ENCODE measurements at places on chromosomes 16 and 17.

- DNase-seq: no peak
Measured at GRCh38 chr17:7393613-7394451, 493 bp downstream of the PLSCR3 start.

GRCh38 chr17:75776386-75777295, 8.0 kb upstream of the UNK start:
- DNase-seq: no peak

DNA sequence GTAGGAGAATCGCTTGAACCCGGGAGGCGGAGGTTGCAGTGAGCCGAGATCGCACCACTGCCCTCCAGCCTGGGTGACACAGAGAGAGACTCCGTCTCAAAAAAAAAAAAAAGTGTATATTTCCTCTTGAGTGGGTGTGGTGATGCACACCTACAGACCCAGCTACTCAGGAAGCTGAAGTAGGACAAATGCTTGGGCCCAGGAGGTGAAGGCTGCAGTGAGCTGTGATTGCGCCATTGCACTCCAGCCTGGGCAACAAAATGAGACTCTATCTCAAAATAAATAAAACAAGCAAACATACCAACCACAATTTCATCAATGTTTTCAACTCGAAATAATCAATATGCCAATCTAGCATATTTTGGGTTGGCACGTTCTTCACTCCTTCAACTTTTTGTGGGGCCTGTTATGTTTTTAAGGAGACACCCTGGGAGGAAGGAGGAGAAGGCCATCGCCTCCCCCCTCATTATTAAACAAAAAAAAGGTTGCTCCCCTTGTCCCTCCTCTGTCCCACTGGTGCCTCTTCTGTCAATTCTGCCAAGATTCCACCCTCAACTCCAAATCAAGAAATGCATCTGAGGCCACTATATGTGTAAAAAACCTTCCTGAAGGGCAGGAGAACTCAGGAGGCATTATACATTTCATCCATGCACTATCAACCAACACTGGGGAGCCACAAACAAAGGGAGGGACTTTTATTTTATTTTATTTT, 52.4 kb upstream of the ATF7IP2 start:
- no peak for DNase-seq

GRCh38 chr16:3546986-3547682, 30.1 kb downstream of the NLRC3 start:
- DNase-seq: no peak

DNA sequence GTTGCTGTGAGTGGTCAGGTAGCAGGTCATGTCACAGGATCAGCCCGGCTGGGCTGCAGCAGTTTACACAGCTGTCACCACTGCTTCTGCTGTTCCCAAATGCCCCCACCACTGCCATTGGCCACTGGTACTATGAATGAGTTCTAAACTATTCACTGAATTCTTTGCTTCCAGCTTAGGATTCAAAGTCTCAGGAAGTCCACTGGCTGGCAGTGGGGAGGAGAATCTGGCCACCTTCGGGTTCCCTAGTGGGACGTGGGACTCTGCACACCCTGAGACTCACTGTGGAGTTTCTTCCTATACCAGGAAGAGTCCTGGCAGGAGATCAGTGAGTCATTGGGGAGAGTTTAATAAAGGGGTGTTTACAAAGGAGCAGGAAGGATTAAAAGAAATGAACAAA, 6.9 kb downstream of the MT1X start:
- no peak for DNase-seq

DNA sequence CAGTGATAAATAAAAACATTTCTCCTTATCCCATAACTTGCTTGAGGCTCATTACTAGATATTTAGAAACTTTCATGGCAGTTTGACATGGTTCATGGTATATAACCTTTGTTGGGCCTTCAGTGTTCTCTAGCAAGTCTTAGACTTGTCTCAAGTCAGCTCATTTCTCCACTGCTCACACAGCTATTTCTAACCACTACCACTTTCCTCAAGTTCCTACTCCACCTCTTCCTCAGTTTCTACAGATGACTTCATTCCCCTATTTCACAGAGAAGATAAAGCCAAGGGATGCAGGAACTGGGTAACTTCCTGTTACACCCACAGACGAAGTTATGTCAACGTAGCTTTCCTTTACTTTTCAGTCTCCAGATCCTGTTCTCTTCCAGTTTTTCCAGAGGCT, 23.2 kb downstream of the NLK start:
- no peak for DNase-seq

- DNase-seq: no peak
Measured at GRCh38 chr16:66481081-66481942, 54.2 kb downstream of the BEAN1 start.

GRCh38 chr17:10050597-10051101, 145.6 kb upstream of the RCVRN start:
- DNase-seq: no peak

DNA sequence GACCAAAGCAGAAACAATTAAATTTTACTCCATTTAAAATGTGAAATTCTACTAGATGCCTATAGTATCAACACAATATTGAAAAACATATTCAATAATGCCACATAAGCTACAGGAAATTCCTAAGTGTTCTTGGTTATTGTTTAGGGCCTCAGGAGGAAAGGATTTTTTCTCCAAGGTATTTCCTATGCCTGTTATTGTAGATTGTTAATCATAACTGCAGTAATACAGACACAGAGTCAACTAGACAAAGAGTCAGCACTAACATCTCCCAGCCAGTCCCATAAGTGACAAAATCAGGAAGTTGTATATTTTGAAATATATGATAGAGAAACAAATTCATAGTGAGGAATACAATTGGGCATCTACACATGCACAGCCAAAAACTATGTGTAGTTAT, 782.7 kb upstream of the KIF2B start:
- no peak for DNase-seq

- no peak for DNase-seq
Measured at GRCh38 chr17:4625181-4625617, 16.3 kb downstream of the ALOX15 start.

DNA sequence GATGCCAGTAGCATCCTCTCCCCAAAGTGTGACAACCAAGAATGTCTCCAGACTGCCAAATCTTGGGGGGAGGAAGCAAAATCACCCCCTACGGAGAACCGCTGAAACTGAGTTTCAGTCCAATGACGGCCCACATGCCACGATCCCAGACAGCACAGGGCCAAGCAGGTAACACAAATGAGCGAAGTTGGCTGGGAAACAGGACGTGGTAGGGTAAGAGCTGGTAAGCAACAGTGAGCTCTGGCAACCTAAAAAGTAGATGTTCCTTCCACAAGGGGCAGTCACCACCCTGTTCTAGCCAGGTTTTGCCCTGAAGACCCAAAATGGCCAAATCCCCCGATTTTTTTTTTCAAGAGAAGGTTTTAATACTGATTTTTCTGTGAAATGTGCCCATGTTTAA, 25.4 kb downstream of the ZFHX3 start:
- no peak for DNase-seq

- DNase-seq: no peak
Measured at GRCh38 chr16:48499923-48500381, 110.0 kb downstream of the N4BP1 start.

All from iPS DF 6.9 (cell line).